Daoy (cell line): ENCODE measurements at places on chromosomes 3 and 15. TPM values are rescaled to one million over a fixed set of nuclear protein-coding genes. Genes with fewer than 3 reads are reported as not detected.

DNA sequence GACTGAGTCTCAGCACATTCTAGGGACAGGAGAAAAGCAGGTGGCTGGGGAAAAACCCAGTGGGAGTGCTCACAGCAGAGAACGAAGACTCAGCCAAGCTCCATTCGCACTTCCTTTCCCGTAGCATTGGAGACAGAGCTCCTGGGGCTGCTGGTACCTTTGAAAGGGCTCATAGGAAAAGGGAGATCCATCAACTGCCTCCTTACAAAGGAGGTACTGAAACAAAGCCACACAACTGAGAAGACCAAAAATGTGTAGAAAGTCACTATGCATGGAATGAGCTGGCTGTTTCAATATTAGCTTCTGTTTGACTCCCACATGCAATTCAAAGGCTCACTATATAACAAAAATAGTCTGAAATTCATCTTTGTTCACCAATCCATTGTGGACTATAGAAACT, 16.9 kb downstream of the STIMATE start:
- DNase-seq: no peak

- no peak for DNase-seq
Measured at GRCh38 chr3:14204515-14205284, 26.1 kb downstream of the LSM3 start.

GRCh38 chr3:13026534-13026933, 46.7 kb downstream of the IQSEC1 start:
- DNase-seq: no peak

DNA sequence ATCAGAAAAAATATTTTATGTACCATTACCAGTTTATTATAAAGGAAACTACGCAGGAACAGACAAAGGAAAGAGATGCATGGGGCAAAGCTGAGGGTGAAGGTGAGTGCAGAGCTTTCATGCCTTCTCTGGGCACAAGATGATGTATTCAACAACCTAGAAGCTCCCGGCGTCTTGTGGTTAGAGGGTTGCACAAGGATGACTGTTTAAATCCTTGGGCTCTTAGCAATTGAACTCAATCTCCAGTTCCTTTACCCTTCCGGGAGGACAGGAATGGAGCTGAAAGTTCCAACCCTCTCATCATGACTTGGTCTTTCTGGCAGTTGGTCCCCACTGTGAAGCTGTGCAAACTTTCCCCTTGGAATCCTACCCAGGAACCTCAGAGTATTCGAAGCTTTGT, 542.0 kb downstream of the EPHA3 start:
- DNase-seq: no peak

GRCh38 chr15:96353930-96354730, 23.6 kb downstream of the NR2F2 start:
- DNase-seq: peak; percentile 56

DNA sequence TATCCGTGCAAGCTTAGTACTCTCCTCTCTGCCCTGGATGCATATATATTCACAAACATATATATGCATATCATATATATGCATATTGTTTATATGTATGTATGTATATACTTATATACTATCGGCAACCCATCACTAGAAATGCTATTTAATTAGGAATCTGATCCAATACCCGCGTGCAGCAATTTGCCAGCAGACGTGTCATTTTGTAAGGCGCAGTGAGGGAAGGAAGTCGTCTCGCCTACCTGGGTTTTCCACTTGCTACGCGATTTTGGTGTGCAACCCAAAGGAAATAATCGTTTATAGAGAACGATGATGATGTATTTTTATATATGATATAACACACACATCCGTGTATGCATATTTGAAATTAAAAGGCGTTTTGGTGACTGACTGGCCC, 5.6 kb upstream of the FEZF2 start:
- no peak for DNase-seq

Gene DENND4A
- 8.6 and 20.9 TPM in 2 replicates for total RNA-seq

Gene LNP1
- total RNA-seq: 7.1 and 8.3 TPM in 2 replicates

Gene ZFYVE19
- 25.2 and 25.4 TPM in 2 replicates for total RNA-seq

Gene LDHAL6B
- not detected in 2 replicates for total RNA-seq

GRCh38 chr3:20916951-20917606, 731.1 kb upstream of the SGO1 start:
- DNase-seq: no peak

DNA sequence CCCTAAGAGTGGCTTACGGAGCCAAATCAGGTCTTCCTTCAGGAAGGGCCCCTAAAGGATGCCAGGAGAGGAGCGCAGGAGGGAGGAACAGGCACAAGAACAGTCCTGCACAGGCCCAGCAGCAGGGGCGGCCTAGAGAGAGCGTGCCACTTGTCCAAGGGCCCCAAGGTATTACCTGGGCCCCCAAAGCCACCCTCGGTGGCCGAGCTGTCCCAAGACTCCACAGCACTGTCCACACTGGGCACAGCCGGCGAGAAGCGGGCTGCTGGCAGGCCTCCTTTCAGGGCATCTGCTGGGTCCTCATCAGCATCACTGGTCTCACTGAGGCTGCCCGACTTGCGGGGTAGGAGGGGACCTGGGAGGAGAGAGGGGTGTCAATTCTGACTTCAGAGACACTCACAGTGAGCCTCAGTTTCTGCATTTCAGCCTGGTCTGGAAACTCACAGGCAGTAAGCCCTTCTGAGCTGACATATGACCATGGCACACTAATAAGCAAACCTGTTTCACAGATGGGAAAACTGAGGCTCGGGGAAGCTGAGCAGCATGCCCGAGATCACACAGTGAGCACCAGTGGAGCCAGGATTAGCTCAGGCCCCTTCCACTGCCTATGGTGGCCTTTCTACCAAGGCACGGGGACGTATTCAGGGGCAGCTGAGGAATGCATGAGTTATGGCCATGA, 33.4 kb downstream of the GRIP2 start:
- no peak for DNase-seq

Gene KLHDC8B
- 2.1 and 3.2 TPM in 2 replicates for total RNA-seq

Gene BUB1B
- total RNA-seq: 90.3 and 108 TPM in 2 replicates

GRCh38 chr3:166011771-166012170, 174.5 kb upstream of the BCHE start:
- DNase-seq: no peak

DNA sequence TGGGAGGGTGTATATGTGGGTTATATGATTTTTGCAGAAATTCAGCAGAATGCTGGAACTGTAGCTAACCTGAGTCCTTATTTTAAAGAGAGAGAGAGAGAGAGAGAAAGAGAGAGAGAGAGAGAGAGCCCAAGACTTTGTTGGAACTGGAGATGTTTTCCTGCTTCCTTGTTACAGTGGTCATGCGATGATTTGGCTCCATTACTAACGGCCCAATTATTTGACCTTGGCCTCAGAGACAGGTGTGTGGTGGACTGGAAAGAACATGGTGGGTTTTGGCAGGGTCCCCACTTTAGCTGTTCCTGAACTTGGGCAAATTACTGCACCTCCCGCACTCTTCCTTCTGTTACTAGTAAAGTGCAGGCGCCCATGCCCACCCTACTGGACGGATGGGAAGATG, 14.8 kb upstream of the ACSBG1 start:
- DNase-seq: no peak

- peak; percentile 57 for DNase-seq
Measured at GRCh38 chr15:28892789-28893610, 7.2 kb downstream of the APBA2 start.

DNA sequence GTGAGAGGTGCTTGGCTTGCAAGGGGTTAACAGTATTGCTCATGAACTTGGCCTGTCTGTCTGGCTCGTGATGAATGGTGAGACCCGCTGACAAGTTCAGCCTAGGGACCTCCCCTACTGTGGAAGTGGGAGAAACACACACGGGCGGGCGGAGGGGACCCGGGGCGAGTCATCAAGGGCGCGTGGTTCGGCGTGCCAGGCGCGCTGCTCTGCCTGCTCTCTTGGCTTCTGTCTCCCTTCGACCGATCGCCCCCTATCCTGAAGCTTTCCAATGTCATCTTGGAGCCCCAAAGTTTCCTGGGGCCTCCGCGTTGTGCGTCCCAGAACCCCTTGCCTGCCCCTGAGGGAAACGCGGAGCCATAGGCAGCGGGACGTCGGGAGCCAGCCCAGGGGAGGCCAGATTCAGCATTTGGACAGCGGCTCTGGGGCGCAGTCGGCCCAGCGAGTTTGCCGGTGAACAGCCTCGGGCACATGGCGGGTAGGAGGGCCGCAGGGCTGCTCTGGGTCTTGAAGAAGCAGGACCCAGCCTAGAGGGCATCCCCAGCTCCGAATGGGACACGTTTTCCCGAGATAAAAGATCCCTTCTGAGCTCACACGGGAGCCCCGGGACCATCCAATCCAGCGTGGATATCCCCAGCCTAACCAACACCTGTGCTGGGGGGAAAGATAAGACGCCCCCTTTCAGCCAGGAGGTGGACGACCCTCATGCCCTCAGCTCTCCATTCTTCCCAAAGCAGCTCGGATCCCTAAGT, 27.0 kb upstream of the POLG start:
- DNase-seq: peak; percentile 80

Gene STRIT1
- total RNA-seq: not detected in 2 replicates

Gene ST3GAL6
- 1.2 and 3.4 TPM in 2 replicates for total RNA-seq
